Fibroblast of lung (primary cell): ENCODE measurements at places on chromosomes 2 and 18. TPM values are rescaled to one million over a fixed set of nuclear protein-coding genes. Genes with fewer than 3 reads are reported as not detected.

The VWA3B gene
- 0.17 and 0.26 TPM in 2 replicates for total RNA-seq

The PPP4R1 gene
- total RNA-seq, result 90.9 and 108 TPM in 2 replicates

The GKN1 gene
- not detected in 2 replicates for total RNA-seq

The ACMSD gene
- total RNA-seq, result not detected in 2 replicates

The TMEM17 gene
- 1.3 and 2.5 TPM in 2 replicates for total RNA-seq

The ST8SIA3 gene
- total RNA-seq, result not detected in 2 replicates

The PDE1A gene
- total RNA-seq, result 6.7 and 7.1 TPM in 2 replicates

The RDH14 gene
- 26.6 and 26.7 TPM in 2 replicates for total RNA-seq

The ASXL3 gene
- 0.51 and 0.66 TPM in 2 replicates for total RNA-seq

DNA sequence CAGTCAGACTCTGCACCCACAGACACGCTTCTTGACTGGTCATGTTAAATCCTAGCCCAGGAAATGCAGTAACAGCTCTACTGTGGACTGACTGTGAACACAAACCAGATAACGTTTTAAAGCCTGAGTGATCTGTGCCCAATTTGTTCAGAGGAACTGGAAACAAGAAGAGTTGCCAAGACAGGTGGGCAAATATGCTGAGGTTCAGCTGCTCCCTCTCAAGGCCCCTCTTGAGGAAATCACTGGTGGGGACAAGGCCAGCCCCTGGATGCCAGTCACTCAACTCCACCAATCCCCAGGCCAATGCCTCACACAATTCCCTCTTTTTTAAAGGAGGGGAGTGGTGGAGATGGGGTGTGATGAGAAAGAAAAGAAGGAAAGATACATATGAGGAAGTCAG is 261.2 kb downstream of the ALK start:
- no peak for DNase-seq

DNA sequence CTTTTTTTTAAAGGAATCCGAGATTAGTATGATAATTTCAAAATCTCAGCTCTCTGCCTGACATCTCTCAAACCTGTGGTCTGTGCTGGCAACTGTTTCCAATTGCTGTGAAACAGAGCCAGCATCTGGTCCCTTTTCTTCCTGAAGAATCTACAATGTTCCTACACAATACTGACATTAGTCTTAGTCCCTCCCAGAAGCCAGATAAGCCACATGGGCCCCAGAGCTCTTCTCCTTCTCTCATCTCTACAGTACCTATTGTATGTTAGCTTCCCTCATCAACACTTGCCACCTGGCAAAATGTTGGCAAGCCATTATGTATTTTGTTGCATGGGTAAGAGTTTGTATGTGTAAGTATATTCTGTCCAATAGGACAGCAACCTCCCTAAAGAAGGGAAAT is 62.9 kb upstream of the CDKL4 start:
- no peak for DNase-seq

GRCh38 chr2:72389447-72389846 is 241.8 kb upstream of the CYP26B1 start:
- DNase-seq, result no peak

- no peak for DNase-seq
Observed at GRCh38 chr18:46166261-46166970, 62.2 kb downstream of the HAUS1 start.

DNA sequence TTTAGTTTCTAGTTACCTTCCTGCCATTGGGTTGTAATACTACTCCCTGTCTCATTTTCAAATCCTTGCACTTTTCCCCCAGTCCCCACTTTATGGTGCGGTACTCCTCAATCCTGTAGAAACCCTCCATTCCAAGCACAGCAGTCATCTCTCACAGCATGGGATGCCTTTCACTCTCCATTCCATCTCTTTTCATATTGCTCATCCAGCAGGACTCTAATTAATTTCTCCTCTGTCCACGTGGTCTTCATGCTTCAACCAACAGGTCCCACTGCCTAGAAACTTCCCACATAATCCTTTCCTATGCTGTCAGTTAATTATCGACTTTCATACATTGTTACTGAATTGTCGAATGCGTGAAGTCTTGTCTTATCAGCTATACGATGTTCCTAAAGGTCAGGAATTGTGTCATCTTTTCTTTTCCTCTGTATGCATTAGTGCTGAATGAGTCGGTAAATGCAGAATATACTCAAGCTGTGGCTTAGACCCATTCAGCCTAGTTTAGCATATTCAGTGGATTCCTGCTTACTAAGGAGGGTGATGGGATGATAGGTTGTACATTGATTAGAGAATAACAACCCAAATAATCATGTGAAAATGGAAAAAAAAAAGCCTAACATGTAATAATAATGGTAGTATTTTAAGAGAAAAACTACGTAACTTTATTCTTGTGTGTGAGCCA is 89.7 kb downstream of the CRIM1 start:
- DNase-seq, result no peak

GRCh38 chr2:8028436-8028835 is 653.4 kb upstream of the ID2 start:
- no peak for DNase-seq

- DNase-seq, result no peak
Observed at GRCh38 chr2:236025892-236026291, 142.3 kb downstream of the GBX2 start.

DNA sequence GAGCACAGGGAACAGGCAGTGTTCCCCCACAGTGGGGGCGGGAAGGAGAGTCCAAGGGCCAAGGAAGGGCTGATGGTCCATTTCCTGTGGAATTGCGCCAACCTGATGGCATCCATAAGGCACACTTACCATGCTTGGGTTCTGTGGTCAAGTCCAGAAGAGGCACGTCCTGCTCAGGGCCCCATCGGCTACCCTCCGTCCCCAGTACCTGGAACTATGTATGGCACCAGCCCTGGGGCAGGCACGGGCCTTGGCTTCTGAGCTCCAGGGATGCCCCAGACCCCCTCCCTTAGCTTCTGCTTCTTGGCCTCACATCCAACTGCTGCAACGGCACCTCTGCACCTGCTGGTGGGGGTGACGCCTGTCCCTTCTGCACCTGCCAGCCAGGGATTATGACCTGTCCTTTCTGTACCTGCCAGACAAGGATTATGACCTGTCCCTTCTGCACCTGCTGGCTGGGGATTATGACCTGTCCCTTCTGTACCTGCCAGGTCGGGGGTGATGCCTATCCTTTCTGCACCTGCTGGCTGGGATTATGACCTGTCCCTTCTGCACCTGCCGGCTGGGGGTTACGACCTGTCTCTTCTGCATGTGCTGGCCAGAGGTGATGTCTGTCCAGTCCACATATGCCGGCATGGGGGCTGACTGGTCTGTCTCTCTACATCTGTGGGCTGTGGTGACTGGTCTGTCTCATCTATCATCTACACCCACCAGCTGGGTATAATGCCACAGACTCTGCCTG is 45.4 kb upstream of the SNTG2 start:
- no peak for DNase-seq

DNA sequence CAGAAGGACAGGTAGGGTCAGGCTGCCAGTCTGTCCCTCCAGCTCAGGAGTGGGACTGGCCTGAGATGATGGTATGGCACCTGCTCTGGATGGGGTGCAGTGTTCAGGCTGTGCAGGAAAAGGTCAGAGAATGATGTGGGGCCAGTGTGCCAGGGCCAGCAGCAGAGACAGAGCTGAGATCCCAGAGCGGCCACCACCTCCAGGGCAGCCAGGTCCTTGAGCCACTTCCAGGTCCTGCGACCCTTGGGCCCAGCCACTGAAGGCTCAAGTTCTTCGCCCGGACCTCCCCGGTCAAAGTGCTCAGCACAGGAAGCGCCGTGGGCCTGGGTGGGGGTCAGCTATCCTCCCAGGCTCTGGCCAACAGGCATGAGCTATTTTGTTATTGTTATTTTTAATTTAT is 12.1 kb upstream of the ARMC9 start:
- no peak for DNase-seq

DNA sequence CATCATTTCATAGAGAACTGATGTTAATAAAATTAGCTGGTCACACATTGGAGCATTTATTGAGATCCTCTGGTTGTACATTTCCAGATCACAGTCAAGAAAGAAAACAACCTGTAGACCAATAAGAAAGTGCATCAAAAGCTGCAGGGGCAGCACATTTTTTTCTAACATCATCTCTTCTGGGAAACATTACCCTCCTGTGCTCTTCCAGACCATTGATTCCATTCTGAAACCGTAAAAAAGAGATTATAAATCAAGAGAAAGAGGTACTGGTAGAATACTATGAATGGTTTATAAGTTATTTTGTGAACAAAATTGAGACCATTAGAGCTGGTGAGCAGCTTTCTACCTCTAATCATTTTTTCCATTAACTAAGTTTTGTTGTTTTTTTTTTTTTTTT is 1548.2 kb upstream of the CELF4 start:
- no peak for DNase-seq

DNA sequence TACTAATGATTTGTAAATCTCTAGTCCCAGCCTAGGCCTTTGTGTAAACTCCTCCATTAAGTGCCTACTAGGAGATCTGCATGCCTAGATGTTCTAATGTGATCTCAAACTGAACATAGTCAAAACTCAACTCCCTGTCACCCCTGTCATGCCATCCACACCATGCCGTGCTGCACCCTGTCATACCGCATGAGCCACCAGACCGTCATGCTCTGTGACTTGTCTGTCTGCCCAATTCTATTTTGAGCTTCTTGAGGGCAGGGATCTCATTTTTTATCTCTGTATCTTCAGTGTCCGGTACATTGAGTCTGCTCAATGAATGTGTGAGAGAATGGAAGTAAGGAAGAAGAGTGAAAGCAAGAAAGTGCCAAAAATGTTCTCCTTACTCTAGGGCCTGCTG is 35.5 kb downstream of the GREB1L start:
- no peak for DNase-seq

DNA sequence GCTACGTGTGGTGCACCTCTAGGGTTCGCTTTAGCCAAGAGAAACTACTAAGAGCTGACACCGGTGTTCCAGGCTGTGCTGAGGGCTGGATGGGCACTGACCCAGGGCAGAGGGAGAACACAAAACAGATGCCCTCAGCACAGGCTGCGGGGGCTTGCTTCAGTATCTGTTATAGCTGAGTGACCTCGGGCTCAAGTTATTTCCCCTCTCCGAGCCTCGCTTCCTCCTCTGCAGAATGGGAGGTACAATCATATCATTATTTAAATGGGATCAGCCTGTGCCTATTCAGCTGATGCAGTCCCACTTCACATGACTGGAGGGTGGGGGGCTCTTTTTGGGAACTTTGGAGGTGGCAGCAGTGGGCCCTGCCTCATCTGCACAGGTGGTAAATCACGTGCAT is 156.1 kb upstream of the APCDD1 start:
- DNase-seq, result no peak

GRCh38 chr18:23950644-23951043 is 63.9 kb upstream of the TTC39C start:
- DNase-seq, result no peak

DNA sequence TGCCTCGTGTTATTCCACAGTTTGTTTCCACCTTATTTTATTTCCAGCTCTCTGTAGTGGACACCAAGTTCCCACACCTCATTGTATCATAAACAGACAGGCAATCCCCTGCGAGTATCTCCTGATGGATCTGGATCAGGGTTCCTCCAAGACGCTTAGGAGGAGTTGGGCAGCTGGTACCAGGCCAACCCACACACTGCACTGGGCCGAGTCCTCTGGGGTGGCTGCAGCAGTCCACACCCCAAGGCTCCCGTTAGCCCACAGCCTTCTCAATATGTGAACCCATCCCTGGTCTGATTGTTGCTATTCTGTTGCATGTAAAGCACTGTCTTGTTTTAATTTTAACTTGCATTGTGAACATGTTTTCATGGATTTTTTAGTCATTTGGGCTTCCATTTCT is 178.8 kb upstream of the RAB6C start:
- no peak for DNase-seq

DNA sequence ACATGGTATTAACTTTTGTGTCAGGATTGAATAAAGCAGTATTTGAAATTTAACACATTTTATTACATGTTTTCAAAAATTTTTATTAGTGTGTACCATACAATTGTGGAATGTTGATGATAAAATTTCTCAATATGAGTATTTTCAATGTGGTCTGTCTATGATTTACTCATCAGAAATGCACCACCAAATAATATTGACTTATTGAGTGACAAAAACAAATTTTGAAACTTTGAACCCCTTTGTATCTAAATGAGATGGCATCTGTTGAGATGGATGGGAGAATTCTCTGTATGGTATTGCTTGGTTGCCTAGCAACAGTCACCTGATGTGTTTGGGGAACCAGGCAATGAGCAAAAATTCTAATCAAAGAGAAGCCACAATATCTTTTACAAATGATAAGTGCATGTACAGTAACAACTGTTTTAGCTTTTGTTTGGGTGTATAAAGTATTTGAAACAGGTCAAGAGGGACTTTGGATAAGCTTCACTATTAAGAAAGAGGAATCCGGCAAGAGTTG is 400.1 kb downstream of the CCDC85A start:
- no peak for DNase-seq

GRCh38 chr2:62586981-62587380 is 81.0 kb upstream of the TMEM17 start:
- DNase-seq, result peak; percentile 94

DNA sequence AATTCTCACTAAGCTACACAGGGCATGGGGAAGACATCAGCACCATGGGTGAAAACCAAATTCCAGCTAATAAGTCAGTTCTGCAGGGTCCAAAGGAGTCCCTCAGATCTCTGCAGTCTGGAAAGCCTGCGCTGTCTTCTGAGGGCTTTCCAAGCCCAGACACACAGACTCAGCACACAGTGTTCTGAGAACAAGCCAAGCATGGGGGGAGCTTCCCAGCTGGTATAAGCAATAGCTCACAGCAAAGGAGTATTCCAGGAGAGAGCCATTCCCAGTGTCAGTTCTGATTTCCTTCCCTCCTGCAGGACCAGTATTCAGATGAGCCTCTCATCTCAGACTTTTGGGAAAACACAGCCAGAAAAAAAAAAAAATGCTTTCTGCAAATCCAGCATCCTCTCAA is 370.8 kb downstream of the TNS1 start:
- DNase-seq, result no peak

DNA sequence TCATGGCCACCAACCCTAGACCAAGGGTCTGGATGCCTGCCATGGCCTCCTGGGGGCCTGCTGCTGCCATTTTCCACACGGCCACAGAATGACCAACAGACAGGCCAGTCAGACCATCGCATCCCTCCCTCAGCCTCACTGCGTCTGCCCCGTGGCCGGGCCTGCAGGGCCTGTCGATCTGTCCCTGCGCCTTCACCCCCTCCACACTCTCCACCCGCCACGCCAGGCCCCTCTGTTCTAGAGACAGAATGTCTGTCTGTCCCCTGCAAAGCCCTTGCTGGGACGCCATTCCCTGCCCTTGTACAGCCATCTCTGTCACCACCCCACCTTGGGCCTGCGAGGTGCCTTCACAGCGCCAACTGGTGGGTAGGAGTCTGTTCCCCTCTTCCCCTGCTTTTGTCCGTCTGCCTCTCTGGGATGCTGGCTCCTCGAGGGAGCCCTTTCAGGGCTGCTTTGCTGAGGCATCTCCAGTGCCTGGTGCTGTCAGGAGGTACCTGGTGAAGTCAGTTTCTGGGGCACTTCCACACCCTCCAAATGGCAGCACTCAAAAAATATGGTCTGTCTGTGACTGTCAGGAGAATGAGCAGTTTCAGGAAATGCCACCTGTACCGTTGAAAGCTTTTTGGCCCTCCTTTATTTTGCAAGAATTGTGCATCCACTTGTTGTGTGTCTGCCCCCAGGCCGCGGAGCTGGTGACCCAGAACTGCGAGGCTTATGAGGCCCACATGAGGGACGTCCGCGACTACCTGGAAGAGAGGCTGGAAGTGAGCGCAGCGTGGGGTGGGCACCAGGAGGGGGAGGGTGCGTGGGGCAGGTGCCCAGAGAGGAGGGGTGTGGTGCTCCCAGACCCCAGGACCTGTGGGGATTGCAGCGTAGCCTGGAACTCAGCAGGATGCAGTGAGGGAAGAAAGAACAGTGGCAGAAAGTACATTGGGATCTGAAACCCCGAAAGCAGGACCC is 6.7 kb upstream of the ESPNL start:
- DNase-seq, result no peak

GRCh38 chr2:200156166-200156835 is 150.2 kb upstream of the SPATS2L start:
- DNase-seq, result peak; percentile 83

- no peak for DNase-seq
Observed at GRCh38 chr2:17871639-17872038, 6.8 kb upstream of the KCNS3 start.
